ENCODE measurements at places on chromosomes 5 and 9. TPM values are rescaled to one million over a fixed set of nuclear protein-coding genes. Genes with fewer than 3 reads are reported as not detected.

PURA gene
- total RNA-seq = 14.4 TPM

REEP2 gene
- total RNA-seq = 8.3 TPM

ANXA2R gene
- 0.97 TPM for total RNA-seq

IRX2 gene
- 0.72 TPM for total RNA-seq

PCDHGA3 gene
- total RNA-seq = 2.0 TPM

Measured in cardiac atrium fibroblast (primary cell).